ENCODE measurements at places on chromosomes 13 and 19.

- H3K36me3 ChIP-seq, result no peaks in the 10 kb centered on the region
- H3K4me3 ChIP-seq, result no peak overlapping the region
- no peak for DNase-seq
- H3K4me1 ChIP-seq, result no peaks in the 10 kb centered on the region
Observed at GRCh38 chr19:28437390-28438346, 775.3 kb downstream of the UQCRFS1 start.

GRCh38 chr19:51627491-51628138 lies 2.6 kb downstream of the SIGLEC5 start:
- no peaks in the 10 kb centered on the region for H3K4me1 ChIP-seq
- no peak overlapping the region for H3K4me3 ChIP-seq
- no peak overlapping the region for H3K27ac ChIP-seq
- DNase-seq, result no peak

- no peak overlapping the region for H3K27ac ChIP-seq
- H3K4me1 ChIP-seq, result no peaks in the 10 kb centered on the region
- H3K27me3 ChIP-seq, result no peaks in the 10 kb centered on the region
- no peaks in the 10 kb centered on the region for H3K36me3 ChIP-seq
Observed at GRCh38 chr19:22610121-22610520, 24.0 kb upstream of the ZNF492 start.

DNA sequence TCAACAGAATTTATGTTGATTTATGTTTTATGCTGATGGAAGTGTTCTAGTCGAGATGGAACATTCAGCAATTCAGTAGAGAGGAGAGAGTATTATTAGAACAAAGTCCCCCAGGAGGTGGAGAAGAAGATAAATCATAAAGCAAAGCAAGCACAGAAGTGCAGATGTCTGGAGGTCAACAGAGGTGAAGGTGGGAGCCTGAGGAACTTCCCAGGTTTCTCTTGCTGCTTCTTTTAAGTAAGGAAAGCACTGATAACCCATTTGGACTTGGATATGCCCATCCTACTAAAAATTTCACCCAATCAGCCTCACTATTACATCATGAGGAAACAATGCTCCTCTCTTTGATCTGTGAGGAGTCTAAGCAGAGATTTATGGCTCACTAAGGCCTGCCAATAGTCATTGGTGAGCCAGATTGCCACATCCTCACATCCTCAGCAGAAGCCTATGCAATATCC lies 98.8 kb downstream of the EPSTI1 start:
- no peaks in the 10 kb centered on the region for H3K36me3 ChIP-seq
- no peak overlapping the region for H3K27ac ChIP-seq
- no peak for DNase-seq
- H3K4me1 ChIP-seq, result no peaks in the 10 kb centered on the region

- no peaks in the 10 kb centered on the region for H3K27me3 ChIP-seq
- no peak overlapping the region for H3K27ac ChIP-seq
Observed at GRCh38 chr13:40779796-40780285, 8.9 kb upstream of the MRPS31 start.

GRCh38 chr13:105806628-105806920 lies 728.9 kb downstream of the EFNB2 start:
- H3K4me1 ChIP-seq, result no peaks in the 10 kb centered on the region
- no peaks in the 10 kb centered on the region for H3K27me3 ChIP-seq
- H3K4me3 ChIP-seq, result no peak overlapping the region
- H3K27ac ChIP-seq, result no peak overlapping the region
- H3K36me3 ChIP-seq, result no peaks in the 10 kb centered on the region
- no peak for DNase-seq

- H3K4me3 ChIP-seq, result no peak overlapping the region
- H3K27ac ChIP-seq, result no peak overlapping the region
- no peaks in the 10 kb centered on the region for H3K27me3 ChIP-seq
- no peaks in the 10 kb centered on the region for H3K4me1 ChIP-seq
- no peaks in the 10 kb centered on the region for H3K36me3 ChIP-seq
- no peak for DNase-seq
Observed at GRCh38 chr19:50759886-50760285, 10.4 kb upstream of the GPR32 start.

GRCh38 chr19:54481326-54481930 lies 8.3 kb upstream of the CDC42EP5 start:
- peak; percentile 40 for DNase-seq
- no peak overlapping the region for H3K27ac ChIP-seq
- H3K36me3 ChIP-seq, result no peaks in the 10 kb centered on the region
- H3K4me1 ChIP-seq, result no peaks in the 10 kb centered on the region

DNA sequence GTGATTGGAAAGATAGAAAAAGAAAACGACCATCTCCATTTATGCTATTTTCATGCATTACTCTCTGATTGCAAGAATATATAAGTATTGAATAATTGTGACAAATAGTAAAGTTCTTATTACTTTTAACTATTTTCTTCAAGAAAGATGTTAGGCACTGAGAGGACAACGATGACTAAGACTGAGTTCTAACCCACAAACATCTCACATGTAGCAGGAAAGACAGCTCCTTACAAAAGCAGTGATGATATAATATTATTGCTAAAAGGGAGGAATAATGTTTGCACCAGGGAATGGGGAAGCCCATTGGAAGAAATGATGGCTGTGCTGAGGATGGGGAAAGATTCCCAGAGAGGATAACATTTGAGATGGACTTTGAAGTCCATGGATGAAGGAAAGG lies 22.6 kb downstream of the RXFP2 start:
- no peak overlapping the region for H3K4me3 ChIP-seq
- H3K4me1 ChIP-seq, result no peaks in the 10 kb centered on the region
- H3K36me3 ChIP-seq, result no peaks in the 10 kb centered on the region
- no peak for DNase-seq
- no peaks in the 10 kb centered on the region for H3K27me3 ChIP-seq

- DNase-seq, result no peak
- H3K27ac ChIP-seq, result no peak overlapping the region
- no peaks in the 10 kb centered on the region for H3K36me3 ChIP-seq
- H3K4me3 ChIP-seq, result no peak overlapping the region
Observed at GRCh38 chr13:90518417-90518816, 829.1 kb upstream of the MIR17HG start.

- DNase-seq, result peak; percentile 79
- H3K4me3 ChIP-seq, result peak overlapping the region; percentile 60
- H3K27ac ChIP-seq, result peak overlapping the region; percentile 93
- H3K4me1 ChIP-seq, result peaks cover 7% of the 10 kb centered on the region
- H3K36me3 ChIP-seq, result no peaks in the 10 kb centered on the region
- no peaks in the 10 kb centered on the region for H3K27me3 ChIP-seq
Observed at GRCh38 chr19:7534531-7535046, 928 bp upstream of the PNPLA6 start.

GRCh38 chr13:77810430-77810829 lies 108.2 kb downstream of the EDNRB start:
- H3K4me3 ChIP-seq, result no peak overlapping the region
- H3K36me3 ChIP-seq, result no peaks in the 10 kb centered on the region
- no peaks in the 10 kb centered on the region for H3K27me3 ChIP-seq
- H3K27ac ChIP-seq, result no peak overlapping the region
- no peaks in the 10 kb centered on the region for H3K4me1 ChIP-seq

- no peak overlapping the region for H3K4me3 ChIP-seq
- H3K36me3 ChIP-seq, result no peaks in the 10 kb centered on the region
- no peak overlapping the region for H3K27ac ChIP-seq
- H3K27me3 ChIP-seq, result no peaks in the 10 kb centered on the region
- peaks cover 8% of the 10 kb centered on the region for H3K4me1 ChIP-seq
Observed at GRCh38 chr19:8593931-8594330, 16.6 kb downstream of the ADAMTS10 start.

DNA sequence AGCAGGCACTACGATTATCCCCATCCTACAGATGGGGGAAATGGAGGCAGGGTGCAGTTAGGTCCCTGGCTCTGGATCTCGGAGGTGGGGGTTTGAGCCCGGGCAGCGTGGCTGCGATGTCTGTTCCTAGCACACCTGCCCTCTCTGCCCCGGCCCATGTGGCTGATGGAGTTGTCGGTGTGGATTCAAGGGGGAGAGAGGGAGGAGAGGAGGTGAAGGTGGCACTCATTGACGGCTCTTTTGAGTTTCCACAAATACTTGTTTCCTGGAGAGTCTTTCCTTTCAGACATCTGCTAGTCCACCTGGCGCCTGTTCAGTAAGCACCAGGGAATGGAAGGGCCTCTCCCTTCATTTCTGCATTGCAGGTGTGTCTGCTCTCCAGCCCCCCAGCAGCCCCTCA lies 69.9 kb downstream of the ARHGEF18 start:
- H3K4me1 ChIP-seq, result no peaks in the 10 kb centered on the region
- DNase-seq, result no peak
- H3K27me3 ChIP-seq, result no peaks in the 10 kb centered on the region
- no peak overlapping the region for H3K4me3 ChIP-seq
- H3K36me3 ChIP-seq, result no peaks in the 10 kb centered on the region
- H3K27ac ChIP-seq, result no peak overlapping the region

GRCh38 chr13:110015253-110015652 lies 228.9 kb upstream of the IRS2 start:
- H3K27ac ChIP-seq, result no peak overlapping the region
- H3K36me3 ChIP-seq, result no peaks in the 10 kb centered on the region

DNA sequence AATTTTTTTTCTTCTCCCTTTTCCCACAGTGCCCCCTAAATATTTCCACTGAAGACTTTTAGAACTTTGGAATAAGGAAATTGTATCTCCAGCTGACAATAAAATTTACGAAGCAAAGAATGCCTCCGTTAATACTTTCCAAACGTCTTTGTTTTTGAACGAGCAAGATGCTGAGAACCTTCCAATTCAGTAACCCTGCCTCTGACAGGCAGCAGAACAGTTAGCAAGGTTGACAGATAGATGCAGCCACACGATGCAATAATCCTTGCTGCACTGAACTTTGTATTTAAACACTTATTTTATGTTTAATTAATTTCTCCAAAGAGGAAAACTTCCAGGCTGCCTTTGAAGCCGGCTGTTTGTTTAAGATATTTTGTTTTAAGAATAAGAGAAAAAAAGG lies 71.8 kb upstream of the TSHZ3 start:
- H3K27me3 ChIP-seq, result no peaks in the 10 kb centered on the region
- H3K4me3 ChIP-seq, result no peak overlapping the region
- DNase-seq, result no peak
- no peaks in the 10 kb centered on the region for H3K36me3 ChIP-seq
- H3K27ac ChIP-seq, result no peak overlapping the region

GRCh38 chr13:72620874-72621273 lies 106.6 kb downstream of the MZT1 start:
- no peak for DNase-seq
- H3K4me3 ChIP-seq, result no peak overlapping the region
- no peak overlapping the region for H3K27ac ChIP-seq
- H3K36me3 ChIP-seq, result no peaks in the 10 kb centered on the region
- no peaks in the 10 kb centered on the region for H3K4me1 ChIP-seq

GRCh38 chr19:13153569-13154240 lies 3.5 kb downstream of the IER2 start:
- peaks cover 18% of the 10 kb centered on the region for H3K4me1 ChIP-seq
- peak overlapping the region; percentile 96 for H3K27ac ChIP-seq
- no peaks in the 10 kb centered on the region for H3K27me3 ChIP-seq
- H3K36me3 ChIP-seq, result no peaks in the 10 kb centered on the region
- H3K4me3 ChIP-seq, result peak overlapping the region; percentile 73

- DNase-seq, result no peak
- no peaks in the 10 kb centered on the region for H3K27me3 ChIP-seq
- peaks cover 4% of the 10 kb centered on the region for H3K4me1 ChIP-seq
Observed at GRCh38 chr13:50805805-50806204, 37.7 kb downstream of the DLEU7 start.

DNA sequence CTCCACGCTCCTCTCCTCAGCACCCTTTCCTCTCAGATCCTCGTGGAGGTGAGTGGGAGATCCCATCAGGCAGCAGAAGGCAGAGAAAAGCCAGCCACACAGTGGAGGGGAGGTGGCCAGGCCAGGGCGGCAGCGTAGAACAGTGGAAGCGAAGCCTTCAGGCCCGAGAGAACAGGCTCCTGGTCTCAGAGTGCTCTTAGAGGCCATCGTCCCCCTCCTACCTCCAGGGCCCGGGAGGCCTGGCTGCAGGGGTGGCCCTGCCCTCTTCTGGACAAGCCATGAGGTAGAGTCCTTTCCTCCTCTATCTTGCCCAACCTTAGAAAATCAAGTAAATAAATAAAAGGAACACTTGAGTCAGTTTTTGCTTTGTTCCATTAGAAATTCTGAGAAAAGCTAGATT lies 202.0 kb downstream of the KATNAL1 start:
- peak; percentile 39 for DNase-seq
- H3K36me3 ChIP-seq, result no peaks in the 10 kb centered on the region
- no peaks in the 10 kb centered on the region for H3K27me3 ChIP-seq
- H3K4me3 ChIP-seq, result no peak overlapping the region

- H3K4me1 ChIP-seq, result peaks cover 58% of the 10 kb centered on the region
- peak; percentile 95 for DNase-seq
- no peaks in the 10 kb centered on the region for H3K27me3 ChIP-seq
- H3K27ac ChIP-seq, result peak overlapping the region; percentile 100
- H3K36me3 ChIP-seq, result no peaks in the 10 kb centered on the region
Observed at GRCh38 chr19:58559275-58560006, 1.0 kb upstream of the UBE2M start.

DNA sequence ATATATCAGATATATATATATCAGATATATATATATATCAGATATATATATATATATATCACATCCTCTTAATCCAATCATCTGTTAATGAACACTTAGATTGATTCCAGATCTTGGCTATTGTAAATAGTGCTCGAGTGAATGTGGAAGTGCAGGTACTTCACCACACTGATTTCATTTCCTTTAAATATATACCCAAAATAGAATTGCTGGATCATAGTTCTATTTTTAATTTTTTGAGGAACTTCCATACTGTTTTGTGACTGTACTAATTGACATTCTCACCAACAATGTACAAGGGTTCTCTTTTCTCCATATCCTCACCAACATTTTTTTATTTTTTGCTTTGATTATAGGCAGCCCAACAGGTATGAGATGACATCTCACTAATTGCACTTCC lies 277.5 kb downstream of the NHLRC3 start:
- no peak for DNase-seq
- no peaks in the 10 kb centered on the region for H3K4me1 ChIP-seq
- no peak overlapping the region for H3K27ac ChIP-seq
- H3K36me3 ChIP-seq, result no peaks in the 10 kb centered on the region
- H3K27me3 ChIP-seq, result no peaks in the 10 kb centered on the region

GRCh38 chr13:46559272-46559805 lies 6.4 kb downstream of the LRCH1 start:
- H3K27ac ChIP-seq, result no peak overlapping the region
- H3K4me3 ChIP-seq, result no peak overlapping the region
- H3K27me3 ChIP-seq, result no peaks in the 10 kb centered on the region
- no peaks in the 10 kb centered on the region for H3K36me3 ChIP-seq
- peaks cover 4% of the 10 kb centered on the region for H3K4me1 ChIP-seq

DNA sequence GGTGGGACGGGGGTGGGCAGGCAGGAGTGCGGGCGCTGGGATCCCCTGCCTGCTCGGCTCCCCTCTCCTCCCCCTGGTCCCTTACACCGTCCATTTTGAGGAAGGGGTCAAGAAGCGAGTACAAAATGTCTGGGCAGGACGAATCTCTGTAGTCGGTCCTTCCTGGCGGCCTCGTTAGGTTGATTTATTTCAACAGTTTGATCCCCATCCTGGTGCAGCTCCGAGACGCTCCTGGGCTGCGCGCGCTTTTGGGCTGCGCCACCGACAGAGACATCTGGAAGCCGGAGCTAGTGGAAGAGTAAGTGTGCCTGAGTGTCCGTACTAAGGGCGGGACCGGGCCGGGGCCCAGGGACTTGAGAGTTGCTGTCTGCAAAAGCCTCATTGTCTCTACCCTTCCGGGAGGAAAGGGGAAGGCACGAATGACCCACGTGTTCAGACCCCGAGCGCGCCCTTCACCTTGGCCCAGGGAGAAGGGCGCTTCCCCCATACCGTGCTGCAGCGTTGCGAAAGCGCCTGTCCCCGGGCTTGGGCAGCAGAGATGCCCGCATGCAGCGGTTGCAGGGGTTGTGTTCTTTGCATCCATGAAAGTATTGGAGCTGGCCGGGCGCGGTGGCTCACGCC lies 1.8 kb downstream of the ZNF114 start:
- no peaks in the 10 kb centered on the region for H3K27me3 ChIP-seq
- DNase-seq, result peak; percentile 39
- H3K4me3 ChIP-seq, result peak overlapping the region; percentile 46
- peak overlapping the region; percentile 19 for H3K27ac ChIP-seq
- H3K4me1 ChIP-seq, result peaks cover 8% of the 10 kb centered on the region
- H3K36me3 ChIP-seq, result no peaks in the 10 kb centered on the region
